Vein endothelial cell (primary cell): ENCODE measurements at places on chromosomes 3 and 15. TPM values are rescaled to one million over a fixed set of nuclear protein-coding genes. Genes with fewer than 3 reads are reported as not detected.

GP9 gene
- total RNA-seq, result not detected in 2 replicates

PKM gene
- 1,088 and 1,388 TPM in 2 replicates for total RNA-seq

ESYT3 gene
- total RNA-seq, result not detected in 2 replicates

TMIE gene
- under 0.01 TPM in 1 of 2 replicates, not detected in the other for total RNA-seq

CHSY1 gene
- 49.1 and 58.5 TPM in 2 replicates for total RNA-seq

TFDP2 gene
- 33.6 and 65.0 TPM in 2 replicates for total RNA-seq

ATP6V1A gene
- 107 and 131 TPM in 2 replicates for total RNA-seq

RYR3 gene
- under 0.01 TPM in 1 of 2 replicates, not detected in the other for total RNA-seq

GOLGA8F gene
- total RNA-seq, result not detected in 2 replicates

TP53BP1 gene
- total RNA-seq, result 50.3 and 60.4 TPM in 2 replicates

GOLGA6A gene
- total RNA-seq, result not detected in 2 replicates

ZNF660 gene
- 0.65 and 1.4 TPM in 2 replicates for total RNA-seq

STAB1 gene
- 267 and 435 TPM in 2 replicates for total RNA-seq

PLCL2 gene
- total RNA-seq, result 10.8 and 13.4 TPM in 2 replicates

PFKFB4 gene
- total RNA-seq, result 2.9 and 4.9 TPM in 2 replicates

ROPN1 gene
- total RNA-seq, result not detected in 2 replicates

PRRT3 gene
- total RNA-seq, result 2.0 TPM in 2 replicates

WDR93 gene
- total RNA-seq, result 0.10 TPM in 1 of 2 replicates, not detected in the other

GPR149 gene
- total RNA-seq, result not detected in 2 replicates

EOMES gene
- 0.10 TPM in 1 of 2 replicates, not detected in the other for total RNA-seq

CIP2A gene
- total RNA-seq, result 16.7 and 30.0 TPM in 2 replicates

GOLGA8R gene
- total RNA-seq, result 0.57 and 2.3 TPM in 2 replicates

SLC12A1 gene
- total RNA-seq, result not detected in 2 replicates

KLHL40 gene
- total RNA-seq, result not detected in 2 replicates

CTXN2 gene
- total RNA-seq, result not detected in 2 replicates

BTD gene
- 31.2 and 40.8 TPM in 2 replicates for total RNA-seq

B3GALNT1 gene
- total RNA-seq, result 10.1 and 21.2 TPM in 2 replicates

MED12L gene
- 0.65 and 0.67 TPM in 2 replicates for total RNA-seq

DISP2 gene
- under 0.01 and 0.10 TPM in 2 replicates for total RNA-seq

MYLK gene
- 22.5 and 45.9 TPM in 2 replicates for total RNA-seq

BCHE gene
- 3.8 and 11.1 TPM in 2 replicates for total RNA-seq

CCR5 gene
- total RNA-seq, result not detected in 2 replicates

GRK7 gene
- not detected in 2 replicates for total RNA-seq

FBXO22 gene
- 35.3 and 43.6 TPM in 2 replicates for total RNA-seq

GUCA1C gene
- total RNA-seq, result not detected in 2 replicates

ABHD17C gene
- total RNA-seq, result 6.5 and 8.6 TPM in 2 replicates

ZPLD1 gene
- total RNA-seq, result under 0.01 TPM in 1 of 2 replicates, not detected in the other

TTC21A gene
- 3.6 and 5.6 TPM in 2 replicates for total RNA-seq

UACA gene
- total RNA-seq, result 119 and 175 TPM in 2 replicates

SLC28A1 gene
- not detected in 2 replicates for total RNA-seq

CSPG4 gene
- 0.19 and 0.33 TPM in 2 replicates for total RNA-seq

RHO gene
- not detected in 2 replicates for total RNA-seq

TIPIN gene
- total RNA-seq, result 8.8 and 13.1 TPM in 2 replicates

VPS18 gene
- total RNA-seq, result 63.1 and 64.7 TPM in 2 replicates

TFRC gene
- total RNA-seq, result 161 and 195 TPM in 2 replicates

AP3B2 gene
- total RNA-seq, result 0.96 TPM in 1 of 2 replicates, not detected in the other

MYRIP gene
- total RNA-seq, result 17.2 and 18.3 TPM in 2 replicates

NR1I2 gene
- 0.38 TPM in 1 of 2 replicates, not detected in the other for total RNA-seq

MLF1 gene
- 7.5 and 7.9 TPM in 2 replicates for total RNA-seq

CLDN18 gene
- not detected in 2 replicates for total RNA-seq

SETD2 gene
- 37.2 and 40.5 TPM in 2 replicates for total RNA-seq

SERPINI2 gene
- total RNA-seq, result not detected in 2 replicates

GTPBP8 gene
- 38.7 and 45.4 TPM in 2 replicates for total RNA-seq

ATXN7 gene
- total RNA-seq, result 17.1 and 18.0 TPM in 2 replicates

RBM5 gene
- 151 and 189 TPM in 2 replicates for total RNA-seq
